Adrenal gland (tissue), 19 donors: ENCODE measurements at places on chromosomes 3 and 15. TPM values are rescaled to one million over a fixed set of nuclear protein-coding genes. Genes with fewer than 3 reads are reported as not detected.
A peak's percentile ranks its signal among the peaks of the same experiment; 100 is the strongest.

The ZNF501 gene
- total RNA-seq, result 3.6 TPM

The SERPINI2 gene
- total RNA-seq, result not detected

The ANKRD34C gene
- not detected for total RNA-seq

The ATOSA gene
- 68.3 TPM for total RNA-seq

The ZDHHC3 gene
- 102 TPM for total RNA-seq

The C3orf38 gene
- total RNA-seq, result 25.4 TPM

The PLA2G4D gene
- 0.76 TPM for total RNA-seq

The TFG gene
- total RNA-seq, result 74.8 TPM

The SLC49A4 gene
- 31.5 TPM for total RNA-seq

The CLSTN2 gene
- total RNA-seq, result 17.8 TPM

The ASB7 gene
- 11.8 TPM for total RNA-seq

DNA sequence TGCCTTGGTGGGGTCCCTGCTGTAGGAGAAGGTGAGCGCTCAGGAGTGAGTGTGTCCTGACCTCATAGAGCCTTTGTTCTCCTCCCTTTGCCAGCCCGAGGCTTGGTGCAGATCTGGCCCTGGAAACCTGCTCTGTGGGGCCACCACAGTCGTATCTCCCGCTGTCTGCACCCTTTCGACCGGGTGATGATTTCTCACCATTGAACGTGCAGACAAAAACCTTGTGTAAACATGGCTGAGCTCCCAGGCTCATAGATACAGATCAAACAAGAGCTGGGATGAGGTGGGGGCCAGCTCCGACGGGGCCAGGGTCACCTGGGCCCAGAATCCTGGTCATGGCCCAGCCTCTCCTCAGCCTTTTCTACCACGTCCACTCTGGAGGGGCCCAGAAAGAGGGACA lies 34.6 kb upstream of the ESYT3 start:
- DNase-seq, result no peak

DNA sequence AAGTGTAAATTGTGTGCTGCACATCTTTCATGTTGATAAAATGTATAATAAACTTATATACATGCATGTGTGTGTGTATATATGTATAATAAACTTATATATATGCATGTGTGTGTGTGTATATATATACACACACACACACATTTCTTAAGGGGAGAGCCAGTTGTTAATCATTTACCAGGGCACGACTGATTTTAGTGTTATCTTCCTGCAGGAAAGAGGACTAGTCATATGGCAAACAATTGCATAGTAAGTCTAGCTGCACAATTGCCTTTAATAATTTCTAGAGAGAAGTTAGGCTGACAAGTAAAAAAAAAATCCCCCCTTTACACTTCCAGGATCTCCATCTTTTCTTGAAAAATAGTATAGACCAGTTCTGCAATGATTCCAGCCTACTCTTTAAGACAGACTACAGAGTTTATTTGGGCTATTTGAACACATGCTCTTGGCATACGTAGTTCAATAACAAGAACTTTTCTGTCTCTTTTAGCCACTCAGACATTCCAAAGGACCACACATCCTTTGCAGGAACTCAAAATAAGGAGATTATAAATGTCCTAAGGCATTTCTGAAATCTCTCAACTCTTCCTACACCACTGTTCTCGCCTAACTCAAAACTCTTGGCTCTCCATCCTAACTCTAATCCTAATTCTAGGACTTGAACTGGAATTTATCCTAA lies 163.6 kb upstream of the SETMAR start:
- DNase-seq, result no peak

- DNase-seq, result no peak
Observed at GRCh38 chr3:45275006-45275704, 49.1 kb upstream of the TMEM158 start.

GRCh38 chr15:70795311-70795665 lies 31.9 kb upstream of the UACA start:
- no peak for DNase-seq

GRCh38 chr15:42324308-42324707 lies 35.0 kb upstream of the CAPN3 start:
- no peak for DNase-seq

GRCh38 chr15:89781891-89782618 lies 5.9 kb downstream of the MESP2 start:
- peak; percentile 82 for DNase-seq

GRCh38 chr15:48363474-48363873 lies 32.2 kb downstream of the DUT start:
- no peak for DNase-seq

DNA sequence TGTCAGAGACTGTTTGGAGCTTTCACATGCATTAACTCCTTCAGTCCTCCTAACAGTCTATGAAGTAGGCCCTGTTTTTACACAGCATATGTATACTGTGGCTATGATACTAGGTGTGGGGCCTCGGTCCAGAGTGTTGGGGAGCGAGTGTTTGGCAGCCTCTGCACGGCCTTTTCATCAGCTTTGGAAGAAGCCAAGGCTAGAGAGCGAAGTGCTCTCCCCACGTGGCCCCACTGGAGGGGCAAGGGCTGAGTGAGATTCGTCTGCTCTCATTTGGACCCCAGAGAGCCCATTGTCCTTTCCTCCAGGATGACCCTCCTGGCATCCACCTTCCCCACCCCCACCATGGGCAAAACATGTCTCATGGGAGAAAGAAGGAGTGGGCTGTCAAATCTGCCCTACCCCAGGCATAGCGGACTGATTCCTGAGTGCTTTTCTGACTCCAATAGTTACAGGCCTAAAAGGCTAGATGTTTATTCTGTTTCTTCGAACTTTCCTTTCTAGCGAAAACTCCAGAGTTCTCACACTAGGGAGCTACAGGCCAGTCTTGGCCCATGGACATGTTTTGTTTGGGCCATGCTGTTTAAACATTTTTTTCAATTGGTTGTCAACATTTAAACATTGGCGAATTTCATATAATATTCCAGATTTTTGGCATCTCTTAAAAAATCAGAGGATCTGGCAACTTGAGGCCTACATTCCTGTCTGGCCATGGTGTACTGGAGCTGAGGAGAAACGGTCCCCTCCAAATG lies 76.0 kb downstream of the EEFSEC start:
- DNase-seq, result no peak

DNA sequence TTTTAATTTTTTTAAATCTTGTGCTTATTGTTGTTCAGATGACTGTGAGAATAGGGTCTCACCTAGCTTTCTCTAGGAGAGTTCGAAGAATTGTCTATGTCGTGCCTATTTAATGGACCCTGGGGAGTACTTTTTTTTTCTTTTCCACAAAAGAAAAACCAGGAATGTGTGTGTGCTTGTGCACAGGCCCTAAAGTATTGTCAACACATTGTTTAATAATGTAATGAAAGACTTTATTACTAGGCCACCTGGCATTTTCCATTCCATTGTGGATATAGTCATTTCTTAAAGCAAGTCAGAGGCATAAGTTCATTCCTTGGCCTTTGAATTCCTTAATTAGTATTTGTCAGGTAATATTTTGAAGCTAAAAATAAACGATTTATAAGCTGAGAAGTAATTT lies 135.9 kb downstream of the KLHL25 start:
- no peak for DNase-seq

DNA sequence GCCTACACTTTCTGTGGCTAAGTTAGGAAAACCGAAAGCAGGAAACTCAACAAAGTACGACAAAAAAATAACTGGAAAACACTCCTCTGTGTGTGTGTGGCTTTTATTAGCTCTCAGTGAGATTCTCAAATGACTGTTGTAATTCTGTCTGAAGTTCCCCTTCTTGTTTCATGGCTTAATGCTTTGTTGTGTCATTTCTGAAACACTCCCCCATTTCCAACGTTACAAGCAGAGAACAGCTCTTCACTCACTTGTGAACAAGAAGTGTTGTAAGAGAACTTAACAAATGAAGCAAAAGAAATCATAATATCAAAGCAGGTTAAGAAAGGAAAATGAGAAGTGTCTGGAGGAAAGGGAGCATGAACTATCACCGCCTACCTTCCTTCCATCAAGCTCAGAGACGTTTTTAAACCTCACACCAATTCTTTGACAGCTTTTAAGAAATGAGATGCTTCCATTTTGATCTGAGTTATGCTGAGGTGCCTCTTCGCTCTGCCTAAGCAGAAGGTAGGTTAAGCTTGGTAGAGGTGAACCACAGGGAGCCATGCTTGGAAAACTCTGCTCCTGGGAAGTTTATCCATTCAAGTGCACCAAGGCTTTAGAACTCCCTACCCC lies 12.4 kb upstream of the SEC62 start:
- DNase-seq, result no peak

DNA sequence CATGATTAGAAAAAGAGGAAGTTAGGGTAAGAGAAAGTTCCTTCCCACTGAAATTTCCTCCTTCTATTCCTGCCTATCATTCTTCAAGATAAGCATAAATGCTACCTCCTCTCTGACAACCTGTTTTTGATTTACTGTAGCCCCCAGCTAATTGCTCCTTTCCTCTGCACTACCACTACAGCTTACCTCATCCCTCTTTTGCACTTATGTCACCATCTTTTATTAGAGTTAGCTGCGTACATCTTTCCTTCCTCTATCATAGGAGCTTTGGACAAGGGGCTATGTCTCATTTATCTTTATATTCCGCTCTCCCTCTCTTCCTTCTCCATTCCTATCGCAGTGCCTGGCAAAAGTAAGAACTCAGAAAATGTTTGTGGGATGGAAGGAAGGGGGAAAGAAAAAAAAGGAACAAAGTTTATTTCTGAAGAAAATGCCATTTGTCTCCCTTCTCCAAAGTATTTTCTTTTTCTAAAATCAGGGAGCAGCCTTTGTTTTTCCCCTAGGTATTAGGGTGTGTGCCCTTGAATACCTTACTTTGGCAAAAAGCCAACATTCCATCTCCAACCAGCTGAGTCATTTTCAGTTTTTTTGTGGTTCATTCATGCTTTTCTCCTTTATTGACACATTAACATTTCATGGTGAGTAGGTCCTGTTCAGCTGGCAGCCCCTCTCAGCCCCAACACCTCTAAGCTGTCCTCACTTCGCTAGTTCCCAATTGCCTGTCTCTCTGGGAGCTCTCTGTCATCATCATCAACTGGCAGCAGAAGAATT lies 87.6 kb upstream of the SOX2 start:
- DNase-seq, result no peak

GRCh38 chr3:57163751-57164150 lies 1.4 kb downstream of the IL17RD start:
- no peak for DNase-seq

DNA sequence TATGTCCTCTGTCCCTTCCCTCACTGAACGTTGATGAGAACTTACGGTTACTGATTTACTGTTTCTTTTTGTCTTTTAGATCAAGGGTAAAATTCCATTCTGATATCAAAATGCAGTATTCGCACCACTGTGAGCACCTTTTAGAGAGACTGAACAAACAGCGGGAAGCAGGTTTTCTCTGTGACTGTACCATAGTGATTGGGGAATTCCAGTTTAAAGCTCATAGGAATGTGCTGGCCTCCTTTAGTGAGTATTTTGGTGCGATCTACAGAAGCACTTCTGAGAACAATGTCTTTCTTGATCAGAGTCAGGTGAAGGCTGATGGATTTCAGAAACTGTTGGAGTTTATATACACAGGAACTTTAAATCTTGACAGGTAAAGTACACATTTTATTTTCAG lies 990 bp downstream of the MYNN start:
- no peak for DNase-seq

- peak; percentile 98 for DNase-seq
Observed at GRCh38 chr3:46935168-46935858, 41.2 kb downstream of the CCDC12 start.

- DNase-seq, result no peak
Observed at GRCh38 chr3:64195789-64196188, 29.5 kb downstream of the PRICKLE2 start.

- DNase-seq, result no peak
Observed at GRCh38 chr3:113231827-113232253, 20.5 kb downstream of the BOC start.

DNA sequence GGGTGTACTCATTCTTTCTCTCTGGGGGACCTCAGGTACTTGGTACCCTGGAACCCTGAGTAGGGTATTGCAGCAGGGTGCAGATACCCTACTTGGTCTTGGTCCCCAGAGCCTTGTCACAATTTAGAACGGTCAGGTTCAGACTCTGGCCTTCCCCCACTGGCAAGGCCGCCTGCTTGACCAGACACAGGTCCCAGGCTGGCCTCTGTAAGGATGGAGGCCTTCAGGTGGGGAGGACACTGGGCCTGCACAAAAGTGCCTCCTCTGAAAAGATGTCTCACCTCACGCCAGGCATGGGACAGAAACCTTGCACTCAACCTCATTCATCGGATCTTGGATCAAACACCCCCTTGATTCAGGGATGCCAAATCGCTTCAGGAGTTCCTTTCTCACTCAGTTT lies 158.4 kb downstream of the KLF13 start:
- peak; percentile 11 for DNase-seq

DNA sequence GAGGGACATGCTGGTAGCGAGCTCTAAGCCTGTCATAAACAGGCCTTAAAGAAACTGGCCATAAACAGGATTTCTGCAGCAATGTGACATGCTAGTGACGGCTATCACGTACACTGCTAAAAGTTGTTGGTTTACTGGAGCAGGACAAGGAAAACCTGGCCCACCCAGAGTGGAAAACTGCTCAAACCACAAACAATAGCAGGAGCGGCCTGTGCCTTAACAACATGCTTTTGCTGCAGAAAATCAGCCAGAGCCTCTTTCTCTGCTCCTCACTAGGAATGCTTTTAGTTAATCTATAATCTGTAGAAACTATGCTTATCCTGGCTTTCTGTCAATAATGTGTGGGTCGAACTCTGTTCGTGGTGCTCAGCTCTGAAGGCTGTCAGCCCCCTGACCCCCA lies 202.9 kb upstream of the UBE3A start:
- DNase-seq, result no peak

GRCh38 chr15:46126581-46126980 lies 491.8 kb downstream of the SQOR start:
- DNase-seq, result no peak

DNA sequence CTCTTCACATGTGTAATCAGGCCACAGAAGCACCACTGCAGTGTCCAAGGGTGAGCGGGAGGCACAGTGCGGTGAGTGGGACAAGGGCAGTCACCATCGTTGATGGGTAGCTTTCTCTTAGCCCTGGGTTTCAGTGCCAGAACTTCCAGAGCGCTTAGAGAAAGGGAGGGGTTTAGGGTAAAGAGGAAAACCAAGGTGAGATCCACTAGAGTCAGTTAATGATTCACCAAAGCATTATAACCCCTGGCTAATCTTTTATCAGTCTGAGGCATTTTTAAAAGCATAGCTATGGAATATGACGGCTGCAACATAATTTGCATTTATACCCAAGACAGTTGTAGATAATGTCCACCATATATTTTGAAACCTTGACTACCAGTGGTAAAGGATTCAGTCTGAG lies 94.8 kb downstream of the SHQ1 start:
- DNase-seq, result no peak

GRCh38 chr3:23834082-23834870 lies 28.5 kb downstream of the UBE2E1 start:
- no peak for DNase-seq

DNA sequence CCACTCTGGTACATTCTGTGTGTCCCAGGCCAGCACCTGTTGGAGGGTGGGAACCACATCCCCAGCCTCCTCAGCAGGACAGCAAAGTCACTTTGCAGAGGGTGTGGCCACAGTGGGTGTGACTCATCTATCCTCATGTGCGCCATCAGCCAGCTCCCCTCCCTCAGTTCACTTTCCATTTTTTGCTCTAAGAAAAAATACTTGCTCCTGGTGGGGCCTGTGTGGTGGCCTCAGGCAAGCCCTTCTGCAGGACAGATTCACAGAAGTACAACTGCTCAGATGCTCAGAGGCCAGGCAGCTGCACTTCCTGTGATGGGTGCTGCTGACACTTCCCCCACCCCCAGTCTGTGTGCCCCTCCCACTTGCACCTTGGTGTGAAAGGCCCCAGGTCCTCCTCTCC lies 78.3 kb upstream of the ALDH1L1 start:
- DNase-seq, result no peak

- no peak for DNase-seq
Observed at GRCh38 chr3:112804021-112804420, 42.6 kb downstream of the CD200R1L start.

GRCh38 chr15:44066211-44066827 lies 128.8 kb downstream of the FRMD5 start:
- DNase-seq, result peak; percentile 51
